ENCODE measurements at places on chromosomes 3 and 15. TPM values are rescaled to one million over a fixed set of nuclear protein-coding genes. Genes with fewer than 3 reads are reported as not detected.

DNA sequence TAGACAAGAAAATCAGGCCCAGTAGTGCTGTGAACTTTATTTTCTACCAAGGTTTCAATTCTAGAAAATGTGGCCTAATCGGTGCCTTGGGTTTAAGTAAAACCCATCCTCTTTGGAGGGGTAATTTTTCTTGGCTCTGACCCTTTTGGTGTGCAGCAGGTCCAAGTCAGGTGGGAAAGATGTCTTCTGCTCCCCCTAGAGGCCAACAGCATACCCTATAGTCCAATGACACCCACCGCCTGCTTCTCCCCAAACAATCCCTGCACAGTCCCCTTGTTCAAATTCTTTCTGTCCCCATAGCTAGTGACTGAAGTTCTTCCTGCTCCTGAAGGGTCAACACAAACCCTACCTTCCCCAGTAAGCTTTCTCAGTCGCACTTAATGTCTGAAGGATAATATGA lies 261.8 kb upstream of the GOLGA6L4 start:
- DNase-seq: peak; percentile 5

DNA sequence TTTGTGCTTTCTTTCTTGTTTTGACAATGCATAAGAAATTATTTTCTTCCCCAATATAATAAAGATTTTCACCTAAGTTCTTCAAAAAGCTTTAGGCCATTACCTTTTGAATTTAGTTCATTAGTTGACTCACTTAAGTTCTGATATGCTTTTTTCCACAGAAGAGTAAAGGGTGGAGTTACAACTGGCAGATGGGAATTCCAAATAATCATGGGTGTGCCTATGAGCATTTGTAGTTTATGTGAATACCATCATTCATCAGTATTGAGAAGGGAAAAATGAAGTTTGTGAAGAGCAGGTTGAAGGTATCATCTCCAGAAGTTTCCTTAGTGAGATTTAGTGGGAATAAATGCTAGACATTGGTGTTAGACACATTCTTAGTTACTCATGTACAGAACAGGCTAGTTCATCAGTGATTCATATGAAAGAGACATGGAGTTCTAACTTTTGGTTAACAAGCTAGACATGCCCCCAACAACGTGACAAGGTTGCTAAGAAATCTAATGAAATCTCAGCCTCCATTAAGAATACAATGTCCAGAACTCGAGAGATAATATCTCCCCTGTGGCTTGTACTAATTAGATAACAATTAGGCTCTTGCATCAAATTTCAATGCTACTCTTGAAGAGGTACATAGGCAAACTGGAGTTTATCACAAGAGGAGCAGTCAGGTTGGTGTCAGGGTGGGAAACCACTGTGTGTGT lies 16.9 kb upstream of the ALCAM start:
- no peak for DNase-seq

Gene FBXL2
- not detected for total RNA-seq

DNA sequence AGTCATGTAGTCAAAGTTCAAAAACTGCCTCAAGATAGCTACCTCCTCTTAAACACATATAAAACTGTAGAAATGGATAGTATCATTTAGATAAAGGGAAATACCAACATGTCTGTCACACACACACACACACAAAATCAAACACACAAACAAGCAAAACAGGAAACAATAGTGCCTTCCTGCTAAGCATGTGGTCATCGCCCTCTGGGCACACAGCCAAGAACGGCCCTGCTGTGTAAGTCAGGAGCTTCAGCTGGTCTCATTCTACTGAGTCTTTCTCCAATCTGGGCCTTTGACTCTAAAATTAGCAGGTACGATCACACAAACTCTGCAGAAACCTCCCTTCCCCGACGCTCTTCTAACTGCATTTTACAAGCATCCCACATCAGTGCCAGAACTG lies 272.2 kb upstream of the CHRNA7 start:
- no peak for DNase-seq

DNA sequence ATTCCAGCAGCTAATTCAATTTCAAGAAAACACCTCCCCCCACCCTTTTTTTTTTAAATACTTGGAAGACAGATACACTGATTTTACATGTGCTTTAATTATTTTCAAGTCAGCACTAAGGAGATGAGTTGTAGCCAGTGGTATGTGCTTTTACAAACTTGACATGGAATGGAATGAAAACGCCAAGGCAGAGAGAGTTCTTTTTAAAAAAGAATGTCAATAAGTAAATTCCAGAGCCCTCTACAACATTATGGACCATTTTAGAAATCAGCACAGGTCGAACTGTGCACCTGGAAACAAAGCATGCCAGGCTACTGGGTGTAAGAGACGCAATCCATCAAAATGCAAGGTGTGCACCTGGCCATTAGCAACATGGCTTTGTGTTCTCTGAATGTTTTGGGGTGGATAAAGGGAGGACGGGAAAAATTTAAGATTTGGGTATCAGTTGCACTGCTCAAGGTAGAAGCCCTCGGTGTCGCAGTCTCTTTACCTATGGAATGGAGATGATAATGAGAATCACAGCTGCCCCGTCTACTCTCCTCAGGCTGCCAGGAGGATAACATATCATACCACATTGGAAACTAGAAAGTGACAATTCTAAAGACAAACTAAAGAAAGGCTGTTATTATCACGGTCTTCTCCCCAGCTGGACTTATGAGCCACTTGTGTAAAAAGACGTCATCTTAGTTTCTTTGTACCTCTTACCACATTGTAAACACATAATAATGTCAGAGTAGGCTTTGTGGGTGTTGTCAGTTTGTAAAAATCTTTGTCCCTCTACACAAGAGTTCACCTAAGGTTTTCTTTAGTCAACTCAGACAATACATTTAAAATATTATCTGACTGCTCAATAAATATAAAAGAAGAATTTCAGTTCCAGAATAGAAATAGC lies 107.4 kb upstream of the PRICKLE2 start:
- DNase-seq: no peak

GRCh38 chr15:29889542-29890329 lies 67.5 kb upstream of the TJP1 start:
- DNase-seq: no peak

DNA sequence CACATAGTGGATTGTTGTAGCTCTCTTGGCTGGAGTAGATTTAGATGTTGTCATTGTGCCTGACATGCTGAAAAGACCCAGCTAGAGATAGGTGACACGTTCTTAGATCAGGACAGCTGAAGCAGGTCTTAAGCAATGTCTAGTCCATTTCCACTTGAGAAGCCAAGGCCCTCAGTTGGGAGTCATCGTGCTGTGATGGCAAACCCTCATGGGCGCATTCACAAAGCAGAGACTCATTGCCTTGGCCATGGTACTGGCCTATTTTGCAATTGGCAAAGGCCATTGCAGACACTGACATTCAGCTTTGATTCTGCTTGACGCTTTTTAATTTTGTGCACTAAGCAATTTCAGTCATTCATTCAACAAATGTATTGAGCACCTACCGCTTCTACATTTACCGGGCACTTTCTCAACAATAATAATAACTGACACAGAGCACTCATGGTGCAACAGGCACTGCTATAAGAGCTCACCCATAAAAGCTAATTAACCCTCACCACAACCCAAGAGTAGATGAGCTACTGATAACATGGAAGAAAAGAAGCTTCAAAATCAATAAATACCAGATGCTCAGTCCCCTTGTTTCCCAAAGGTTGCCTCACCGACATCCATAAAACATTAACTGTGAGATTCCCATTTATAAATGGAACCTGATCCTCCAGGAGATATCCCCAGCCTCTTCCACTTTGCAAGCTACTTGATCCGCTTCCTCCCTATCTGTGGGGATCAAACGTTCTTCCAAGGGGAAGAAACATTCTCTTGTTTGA lies 200.1 kb downstream of the TLE3 start:
- no peak for DNase-seq

All from activated naive CD4-positive, alpha-beta T cell treated with anti-CD3 and anti-CD28 coated beads for 36 hours (primary cell).